Stimulated activated CD4-positive, alpha-beta T cell treated with anti-CD3 and anti-CD28 coated beads, Interleukin-1b, Interleukin-23, amount 100 ng/mL, for 1 hour (primary cell): ENCODE measurements at places on chromosomes 11 and 22.

- no peak for DNase-seq
Measured at GRCh38 chr11:57322256-57323166, 2.2 kb downstream of the TNKS1BP1 start.

- no peak for DNase-seq
Measured at GRCh38 chr22:23922921-23923320, 28.7 kb downstream of the MIF start.

DNA sequence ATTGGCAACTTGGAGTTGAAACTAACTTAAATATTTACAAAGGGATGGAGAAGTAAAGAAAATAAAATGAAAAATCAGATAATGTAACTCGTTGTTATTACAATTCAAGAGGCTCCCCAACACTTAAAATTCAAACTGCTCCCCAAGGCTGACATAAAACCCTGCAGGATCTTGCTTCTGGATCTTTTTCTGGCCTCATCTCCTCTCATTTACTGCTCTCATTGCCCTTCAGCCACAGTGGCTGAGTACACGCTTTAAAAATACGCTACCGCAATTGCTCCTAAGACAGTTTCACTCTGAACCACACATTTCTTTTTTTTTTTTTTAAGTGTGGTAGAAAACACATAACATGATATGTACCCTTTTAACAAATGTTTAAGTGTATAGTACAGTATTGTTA is 718.1 kb upstream of the ANO3 start:
- no peak for DNase-seq

DNA sequence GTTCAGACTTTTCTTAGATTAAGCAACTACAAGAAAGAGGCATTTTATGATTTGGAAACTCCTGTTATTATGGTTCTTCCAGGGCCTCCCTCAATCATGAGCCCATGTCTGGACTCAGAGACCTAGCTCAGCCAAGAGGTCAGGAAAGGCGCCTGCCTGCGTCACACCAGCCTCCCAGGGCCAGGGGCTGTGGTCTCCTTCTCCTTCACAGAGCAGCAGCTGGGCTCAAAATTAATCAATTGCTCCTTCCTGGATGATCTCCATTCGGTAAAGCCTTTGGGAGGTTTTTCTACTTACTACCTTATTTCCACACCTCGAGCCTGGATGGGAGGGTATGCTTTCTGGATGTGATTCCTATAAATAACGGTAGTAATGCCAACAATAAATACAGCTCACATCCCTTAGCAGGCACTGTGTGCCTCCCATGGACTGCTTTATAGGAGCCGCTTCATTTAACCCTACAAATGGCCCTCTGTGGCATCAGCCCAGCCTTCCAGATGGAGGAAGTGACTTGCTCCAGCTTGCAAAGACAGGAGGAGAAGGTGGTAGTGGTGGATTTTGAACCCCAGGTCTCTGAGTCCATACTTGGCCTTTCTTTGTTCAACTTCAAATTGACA is 1445.6 kb downstream of the TBC1D22A start:
- no peak for DNase-seq

DNA sequence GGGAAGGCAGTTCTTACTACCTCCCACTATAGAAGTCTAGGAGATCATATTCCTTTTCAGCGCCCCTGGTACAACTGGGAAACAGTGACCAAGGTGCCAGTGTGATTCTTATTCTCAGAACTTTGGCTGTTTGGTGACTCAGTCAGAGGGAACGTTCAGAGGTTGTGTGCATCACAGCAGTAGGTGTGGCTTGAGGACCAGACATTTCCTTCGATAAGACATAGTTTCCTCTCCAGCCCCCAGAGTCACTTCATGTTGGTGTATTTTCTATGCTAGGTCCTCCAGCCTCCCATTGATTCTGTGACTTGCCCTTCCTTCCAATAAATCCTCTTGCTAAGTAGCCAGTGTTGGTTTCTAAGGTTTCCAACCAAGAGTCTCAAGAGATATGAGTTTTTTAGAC is 171.9 kb upstream of the MPPED2 start:
- no peak for DNase-seq

DNA sequence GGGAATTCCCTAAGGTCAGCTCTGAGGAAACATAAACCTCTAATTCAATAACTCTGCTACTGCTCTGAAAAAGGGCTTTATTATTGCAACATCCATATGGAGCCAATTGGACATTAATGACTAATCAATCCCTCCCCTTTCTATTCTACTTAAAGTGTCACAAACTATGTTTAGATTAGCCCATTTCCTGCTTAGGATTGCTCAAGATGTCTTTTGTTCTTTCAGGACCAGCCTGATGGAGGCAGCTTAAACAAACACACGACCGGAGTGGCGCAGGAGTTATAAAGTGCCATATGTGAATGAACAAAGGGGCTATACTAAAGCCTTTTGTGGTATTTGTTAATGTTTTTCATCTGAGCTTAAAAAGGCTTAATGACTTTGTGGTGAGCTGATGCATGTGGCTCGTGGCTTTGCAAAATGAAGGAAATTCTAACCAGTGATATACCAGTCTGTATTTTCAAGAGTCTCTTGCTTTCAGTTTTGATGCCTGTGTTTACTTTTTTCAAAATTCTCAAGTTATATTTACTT is 354.4 kb downstream of the SOX6 start:
- DNase-seq: no peak

DNA sequence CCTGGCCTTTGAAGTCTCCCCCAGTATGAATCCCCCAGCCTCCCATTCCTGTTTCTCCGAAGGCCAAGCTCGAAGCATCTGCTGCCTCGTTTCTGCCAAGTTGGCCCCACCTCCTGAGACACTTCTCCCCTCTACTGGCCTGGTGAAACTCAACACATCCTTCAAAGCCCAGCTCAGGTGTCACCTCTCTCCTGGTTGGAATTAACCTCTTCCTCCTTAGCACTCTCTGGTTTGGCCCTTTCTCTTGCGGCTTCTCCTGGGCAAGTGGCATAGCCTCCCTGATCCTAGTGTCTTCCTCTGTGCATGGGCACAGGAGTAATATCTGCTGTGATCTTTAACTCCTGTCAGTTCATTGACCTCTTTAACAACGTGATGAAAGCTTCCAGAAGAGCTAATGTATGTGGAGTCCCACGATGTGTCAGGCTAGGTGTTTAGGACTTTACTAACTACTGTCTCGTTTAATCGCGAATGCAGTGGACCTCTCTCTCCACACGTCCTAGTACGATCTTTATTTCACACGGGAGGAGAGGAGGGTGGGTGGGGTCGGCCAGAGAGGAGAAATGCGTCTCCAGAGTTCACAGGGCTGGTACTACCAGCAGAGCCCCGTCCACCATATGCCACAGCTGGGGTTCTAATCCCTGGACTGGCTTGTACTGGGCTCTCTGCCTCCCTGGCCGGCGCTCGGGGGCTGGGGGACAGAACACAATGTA is 826 bp upstream of the PTPRJ start:
- no peak for DNase-seq

GRCh38 chr11:7969756-7970646 is 4.8 kb upstream of the NLRP10 start:
- no peak for DNase-seq

DNA sequence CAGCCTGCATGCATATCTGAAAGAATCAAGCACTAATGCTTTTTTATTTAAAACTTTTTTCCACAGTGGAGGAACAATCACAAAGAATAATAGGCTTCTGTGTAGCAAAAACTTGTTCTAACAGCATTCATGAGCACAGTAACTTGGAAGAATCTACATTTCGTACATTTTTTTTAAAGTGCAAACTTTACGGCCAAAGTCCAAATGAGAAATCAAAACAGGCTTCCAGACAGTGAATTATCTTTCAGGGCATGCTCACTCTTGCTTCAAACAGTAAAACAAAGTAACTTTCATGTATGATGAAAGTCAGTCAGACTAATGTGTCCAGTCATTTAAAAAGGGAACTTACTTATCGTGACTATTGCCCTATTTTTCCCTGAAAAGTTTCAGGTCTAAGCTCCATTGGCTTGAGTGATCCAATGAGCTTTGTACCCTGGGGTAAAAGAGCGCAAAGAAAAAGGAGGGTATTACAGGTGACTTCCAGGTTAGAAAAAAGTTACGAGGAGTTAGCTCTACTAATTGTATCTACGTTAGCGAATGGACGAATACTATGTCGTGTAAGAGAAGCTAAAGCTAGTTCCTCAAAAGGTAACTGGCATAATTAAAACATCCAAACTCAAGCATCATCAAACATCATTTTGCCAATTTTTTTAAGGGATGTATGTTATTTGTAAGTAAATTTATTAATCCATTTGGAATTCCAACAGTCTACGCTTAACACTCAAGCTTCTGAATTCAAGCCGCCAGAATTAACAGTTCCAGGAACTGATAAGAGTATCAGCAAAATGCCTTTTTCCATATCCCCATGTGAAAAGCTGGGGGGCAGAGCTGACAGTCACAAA is 1.7 kb downstream of the PICALM start:
- DNase-seq: no peak

- DNase-seq: no peak
Measured at GRCh38 chr22:24875862-24876506, 70.0 kb downstream of the SGSM1 start.

DNA sequence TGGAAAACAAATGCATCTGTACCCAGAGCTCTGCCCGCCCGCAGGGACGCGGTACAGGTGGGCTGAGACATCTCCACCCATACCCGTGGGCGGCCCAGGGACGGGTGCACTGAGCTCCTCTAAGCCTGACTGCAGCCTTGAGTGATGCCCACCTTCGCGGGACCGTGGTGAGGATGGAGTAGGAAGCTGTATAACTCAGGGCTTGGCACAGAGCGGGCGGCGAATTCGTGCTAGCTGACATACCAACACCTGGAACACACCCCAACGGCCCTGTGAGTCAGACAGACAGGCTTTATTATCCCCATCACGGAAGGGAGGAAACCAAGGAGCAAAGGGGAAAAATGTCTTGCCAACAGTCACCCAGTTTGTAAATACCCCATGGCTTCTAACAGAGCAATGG is 61.9 kb downstream of the SMCO4 start:
- DNase-seq: no peak

DNA sequence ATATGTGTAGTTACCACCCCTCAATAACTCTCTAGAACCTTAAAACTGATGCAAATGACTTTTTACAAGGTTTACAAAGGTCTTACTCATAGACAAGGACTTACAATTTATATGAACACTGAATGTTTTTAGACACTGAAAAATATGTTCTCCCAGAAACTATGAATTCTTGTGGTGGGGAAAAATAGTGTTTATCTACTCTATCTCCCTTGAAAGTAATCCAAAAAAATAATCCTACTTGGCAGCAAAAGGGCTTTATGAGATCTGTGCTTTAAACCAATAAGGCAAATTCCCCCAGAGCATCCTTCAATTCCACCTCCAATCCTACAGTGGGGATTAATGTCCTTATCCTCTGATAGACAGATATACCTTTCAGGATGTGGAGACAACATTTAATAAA is 1984.1 kb upstream of the RAG2 start:
- DNase-seq: no peak

DNA sequence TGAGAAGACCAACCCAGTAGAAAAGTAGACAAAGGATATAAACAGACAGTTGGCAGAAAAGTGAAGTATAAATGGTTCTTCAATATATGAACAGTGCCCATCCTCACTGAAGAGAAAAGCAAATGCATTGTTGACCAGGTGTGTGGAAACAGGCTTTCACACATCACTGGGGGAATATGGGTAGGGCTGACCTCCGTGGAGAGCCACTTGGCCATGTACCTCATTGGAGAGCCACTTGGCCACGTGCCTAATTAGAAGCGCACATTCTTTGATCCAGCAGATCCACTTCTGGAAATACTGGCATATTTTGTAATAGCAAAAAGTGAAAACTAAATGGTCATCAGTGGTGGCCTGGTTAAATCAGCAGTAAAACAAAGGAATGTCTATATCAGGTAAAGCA is 43.2 kb downstream of the PPP6R3 start:
- DNase-seq: no peak

DNA sequence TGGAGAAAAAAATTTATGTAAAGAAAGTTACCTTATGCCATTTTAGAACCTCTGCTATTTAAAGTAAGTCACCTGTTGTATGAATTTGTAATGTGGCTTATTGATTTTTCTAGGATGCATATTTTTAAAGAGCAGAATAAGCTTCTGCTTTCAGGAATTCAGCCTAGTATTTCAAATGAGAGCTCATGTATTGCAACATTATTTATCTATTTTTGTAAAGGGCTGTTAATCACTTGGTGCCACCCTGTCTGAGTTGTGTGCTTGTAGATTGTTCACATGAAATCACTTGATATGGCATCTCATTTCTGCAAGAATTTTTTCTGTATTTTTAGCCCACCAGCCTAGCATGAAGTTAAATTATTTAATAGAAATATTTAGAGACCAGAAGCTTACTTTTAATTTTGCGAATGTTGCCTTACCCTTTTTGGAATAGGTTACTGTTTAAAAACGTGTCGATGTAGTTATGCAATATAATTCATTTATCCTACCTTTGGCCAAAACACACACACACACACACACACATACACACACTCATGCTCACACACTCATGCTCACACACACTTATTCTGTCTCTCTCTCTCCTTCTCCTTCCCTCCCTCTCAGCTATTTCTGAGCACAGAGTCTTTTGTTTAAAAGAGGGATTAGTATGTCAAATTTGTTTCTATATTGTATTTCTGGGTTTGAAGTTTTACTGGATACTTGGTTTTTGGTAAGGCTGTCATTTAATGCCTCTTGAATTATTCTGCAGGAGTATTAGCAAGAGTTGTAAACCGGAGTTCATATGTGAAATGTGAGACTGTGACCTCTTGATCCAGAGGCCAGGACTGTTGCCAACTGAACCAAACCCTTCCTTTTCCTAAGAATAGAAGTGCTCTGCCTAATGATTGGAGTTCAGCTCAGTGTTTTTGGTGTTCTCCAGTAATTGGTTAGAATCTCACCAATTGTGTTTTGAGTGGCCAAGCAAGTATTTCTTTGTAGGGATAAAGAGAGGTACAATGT is 34.4 kb downstream of the YAP1 start:
- DNase-seq: no peak
